ENCODE measurements at places on chromosomes 1 and 21.

DNA sequence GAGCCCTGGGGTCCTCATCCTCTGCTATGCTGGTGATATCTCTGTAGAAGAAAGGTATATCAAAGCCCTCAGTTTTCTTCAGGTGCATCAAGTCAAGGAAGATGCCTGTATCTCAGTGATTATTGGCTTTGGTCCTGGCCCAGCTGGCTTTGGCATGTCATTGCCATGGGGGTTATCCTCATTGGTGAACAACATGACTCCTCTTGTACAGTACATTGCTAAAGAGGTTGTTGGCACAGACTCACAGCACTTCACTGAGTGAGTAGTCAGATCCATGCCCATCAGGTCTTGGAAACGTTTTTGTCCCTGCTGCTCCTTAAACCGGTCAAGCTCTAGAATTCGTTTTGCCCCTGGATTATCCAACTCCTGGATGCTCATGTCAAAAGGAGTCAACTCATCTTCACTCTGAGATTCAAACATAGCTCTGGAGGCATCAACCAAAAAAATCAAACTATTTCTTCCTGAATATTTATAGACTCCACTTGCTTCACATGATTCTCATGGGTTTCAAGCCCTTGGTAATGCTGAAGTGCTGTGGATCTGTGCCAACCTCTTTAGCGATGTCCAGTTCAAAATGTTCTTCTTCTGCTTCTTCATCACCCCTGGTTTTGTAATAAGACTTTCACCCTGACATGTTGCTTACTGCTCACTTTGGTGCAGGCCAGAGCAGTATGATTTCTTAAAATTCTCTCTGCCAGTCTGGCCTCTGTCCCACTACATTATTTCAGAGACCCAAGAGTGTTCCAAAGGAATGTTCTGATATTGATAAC is 43.0 kb upstream of the RAB3GAP2 start:
- DNase-seq = no peak

GRCh38 chr1:58166417-58166816 is 380.1 kb downstream of the OMA1 start:
- no peak for DNase-seq

GRCh38 chr1:33418811-33419210 is 12.1 kb downstream of the PHC2 start:
- DNase-seq = no peak

DNA sequence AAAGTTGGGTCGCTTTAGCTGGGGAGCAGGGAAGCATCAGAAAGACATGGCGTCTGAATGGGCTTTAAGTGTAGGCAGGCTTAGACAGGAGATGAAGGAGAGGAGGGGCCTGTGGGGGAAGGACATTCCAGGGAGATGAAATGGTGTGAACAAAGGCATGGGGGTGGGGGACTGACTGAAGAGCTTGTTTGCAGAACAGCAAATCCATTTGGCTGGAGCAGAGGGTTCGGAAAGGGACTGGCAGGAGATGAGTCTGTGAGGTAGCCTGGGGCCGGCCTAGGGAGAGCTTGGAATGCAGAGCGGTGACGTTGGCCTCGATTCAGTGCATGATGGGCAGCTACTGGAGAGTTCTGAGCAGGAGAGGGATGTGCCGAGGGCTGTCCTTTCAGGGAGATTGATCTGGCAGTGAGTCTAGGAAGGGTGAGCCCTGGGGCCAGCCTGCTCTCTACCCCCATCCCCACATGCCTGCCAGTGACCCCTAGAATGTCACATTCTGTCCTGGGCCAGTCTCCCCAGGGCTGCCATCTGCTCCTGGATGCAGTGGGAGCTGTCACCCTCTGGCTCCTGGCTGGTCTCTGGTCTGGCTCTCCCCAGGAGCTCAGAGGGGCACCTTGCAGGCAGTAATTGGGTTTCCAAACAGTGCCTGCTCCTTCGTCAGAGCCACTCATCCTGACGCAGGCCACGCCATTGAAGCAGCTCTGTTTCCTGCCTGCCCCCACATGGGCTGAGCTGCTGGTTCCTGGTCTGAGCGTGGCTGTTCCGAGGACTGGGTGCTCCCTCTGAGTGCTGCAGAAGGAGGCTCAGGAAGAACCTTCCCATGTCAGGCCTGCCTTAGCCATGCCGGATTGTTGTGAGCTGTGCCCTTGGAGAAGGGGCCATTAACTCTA is 22.3 kb upstream of the TMEM222 start:
- DNase-seq = no peak

DNA sequence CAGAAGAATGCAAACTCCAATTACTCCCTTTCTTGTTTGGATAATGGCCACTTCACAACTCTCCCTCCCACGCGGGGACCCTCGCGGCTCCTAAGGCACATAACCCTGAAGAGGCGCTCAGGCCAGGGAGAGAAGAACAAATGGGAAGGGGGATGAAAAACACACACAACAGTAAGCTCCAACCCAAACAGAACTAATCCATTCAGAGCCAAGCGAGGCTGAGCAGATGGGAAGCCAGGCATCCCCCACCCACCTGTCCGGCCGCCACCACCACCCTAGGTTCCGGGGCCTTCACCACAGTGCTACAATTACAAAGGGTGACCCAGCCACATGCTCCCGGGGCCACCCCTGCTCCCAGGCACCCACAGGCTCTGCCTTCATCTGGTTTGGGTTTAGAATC is 101.5 kb downstream of the MRPL37 start:
- no peak for DNase-seq

Measured in NB4 (cell line).